ENCODE measurements at places on chromosomes 6 and 20.

- H3K36me3 ChIP-seq: peaks cover 11% of the 10 kb centered on the region
- no peaks in the 10 kb centered on the region for H3K27me3 ChIP-seq
- H3K27ac ChIP-seq: no peak overlapping the region
- DNase-seq: peak; percentile 33
Observed at GRCh38 chr6:154161689-154162088, 122.6 kb downstream of the OPRM1 start.

DNA sequence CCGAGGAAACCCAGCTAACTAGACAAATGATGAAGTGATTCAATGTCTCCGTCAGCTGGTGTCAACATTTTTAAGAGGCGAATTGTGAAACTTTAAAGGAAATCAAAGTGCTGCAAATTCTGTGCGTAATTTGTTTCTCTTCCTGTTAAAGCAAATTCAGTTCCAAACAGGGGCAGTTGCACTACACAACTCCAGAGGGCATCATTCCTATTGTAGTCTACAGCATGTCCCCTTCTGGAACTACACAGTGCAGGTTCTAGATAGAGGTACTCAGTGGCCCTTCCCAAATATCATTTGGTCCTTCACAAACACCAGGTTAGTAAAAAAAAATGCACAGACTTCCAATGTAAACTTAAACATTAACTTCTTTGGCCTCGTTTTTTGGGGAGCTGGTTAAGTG is 38.3 kb upstream of the SMLR1 start:
- DNase-seq: no peak
- no peaks in the 10 kb centered on the region for H3K4me1 ChIP-seq
- H3K4me3 ChIP-seq: no peak overlapping the region
- H3K36me3 ChIP-seq: no peaks in the 10 kb centered on the region

- H3K4me3 ChIP-seq: no peak overlapping the region
- no peak for DNase-seq
- H3K4me1 ChIP-seq: peaks cover 27% of the 10 kb centered on the region
- no peaks in the 10 kb centered on the region for H3K27me3 ChIP-seq
- no peak overlapping the region for H3K27ac ChIP-seq
- H3K36me3 ChIP-seq: peaks cover 5% of the 10 kb centered on the region
Observed at GRCh38 chr6:4928426-4928825, 75.4 kb downstream of the RPP40 start.

DNA sequence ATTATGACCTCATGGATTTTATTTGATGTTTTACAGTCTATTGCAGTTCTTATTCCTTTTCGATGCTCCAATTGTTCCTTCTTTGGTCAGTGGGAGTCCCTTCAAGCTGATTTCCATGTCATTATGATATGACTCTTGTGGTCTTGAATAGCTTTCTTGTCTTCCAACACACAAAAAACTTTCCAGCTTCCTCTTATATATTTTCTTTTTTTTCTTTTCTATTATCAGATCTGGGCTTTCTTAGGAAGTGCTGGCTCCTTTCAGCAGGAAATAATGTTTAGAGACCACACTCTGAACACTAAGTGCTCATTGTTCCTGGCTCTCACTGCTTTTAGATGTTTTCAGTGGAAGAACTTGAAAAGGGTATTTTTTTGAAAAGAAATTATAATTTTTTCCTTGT is 3.1 kb upstream of the SLC17A1 start:
- H3K36me3 ChIP-seq: no peaks in the 10 kb centered on the region
- no peak overlapping the region for H3K27ac ChIP-seq
- no peak overlapping the region for H3K4me3 ChIP-seq
- H3K4me1 ChIP-seq: peaks cover under 1% of the 10 kb centered on the region
- H3K27me3 ChIP-seq: peaks cover 19% of the 10 kb centered on the region
- no peak for DNase-seq

DNA sequence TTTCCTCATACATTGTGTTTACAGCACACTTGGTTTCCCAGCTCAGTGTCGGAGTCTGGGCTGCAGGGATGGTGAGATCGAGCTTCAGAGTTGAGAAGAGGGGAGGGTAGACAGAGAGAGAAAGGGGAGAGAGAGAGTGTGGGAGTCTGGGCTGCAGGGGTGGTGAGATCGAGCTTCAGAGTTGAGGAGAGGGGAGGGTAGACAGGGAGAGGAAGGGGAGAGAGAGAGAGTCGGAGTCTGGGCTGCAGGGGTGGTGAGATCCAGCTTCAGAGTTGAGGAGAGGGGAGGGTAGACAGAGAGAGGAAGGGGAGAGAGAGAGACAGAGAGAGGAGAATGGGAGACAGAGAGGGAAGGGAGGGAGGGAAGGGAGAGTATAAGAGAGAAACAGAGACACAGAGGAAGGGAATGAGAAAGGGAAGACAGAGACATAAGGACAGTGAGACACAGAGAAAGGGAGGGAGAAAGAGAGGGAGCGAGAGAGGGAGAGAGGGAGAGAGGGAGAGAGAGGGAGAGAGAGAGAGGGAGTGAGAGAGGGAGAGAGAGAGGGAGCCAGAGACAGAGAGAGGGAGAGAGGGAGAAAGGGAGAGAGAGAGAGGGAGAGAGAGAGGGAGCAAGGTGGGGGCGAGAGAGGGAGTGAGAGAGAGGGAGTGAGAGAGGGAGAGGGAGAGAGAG is 222.7 kb upstream of the GMDS start:
- no peak overlapping the region for H3K27ac ChIP-seq
- no peak overlapping the region for H3K4me3 ChIP-seq
- no peaks in the 10 kb centered on the region for H3K4me1 ChIP-seq
- peaks cover 17% of the 10 kb centered on the region for H3K27me3 ChIP-seq

- H3K36me3 ChIP-seq: peaks cover 48% of the 10 kb centered on the region
- DNase-seq: no peak
- no peaks in the 10 kb centered on the region for H3K27me3 ChIP-seq
- no peak overlapping the region for H3K27ac ChIP-seq
Observed at GRCh38 chr6:118495485-118496280, 52.4 kb upstream of the PLN start.

DNA sequence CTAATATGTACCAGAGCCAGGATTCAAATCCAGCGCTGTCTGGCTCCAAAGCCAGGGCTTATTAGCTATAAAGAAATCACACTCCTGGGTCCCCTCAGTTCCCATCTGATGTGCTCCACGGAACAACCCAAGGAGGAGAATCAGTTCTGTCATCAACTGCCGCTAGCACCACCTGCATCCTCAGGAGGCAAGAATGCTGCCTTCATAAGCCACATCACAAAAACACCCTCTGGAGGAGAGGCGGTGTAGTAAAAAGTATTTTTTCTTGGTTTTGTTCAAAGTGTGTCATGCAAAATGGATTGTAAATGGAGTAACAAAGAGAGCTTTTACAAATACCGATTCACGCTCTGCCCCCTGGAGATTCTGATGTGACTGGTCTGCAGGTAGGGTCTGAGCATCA is 57.1 kb downstream of the TNFRSF21 start:
- no peaks in the 10 kb centered on the region for H3K4me1 ChIP-seq
- peaks cover 2% of the 10 kb centered on the region for H3K27me3 ChIP-seq
- no peak overlapping the region for H3K27ac ChIP-seq
- DNase-seq: no peak

GRCh38 chr6:153058291-153058690 is 55.8 kb upstream of the MTRF1L start:
- no peak for DNase-seq
- H3K4me1 ChIP-seq: no peaks in the 10 kb centered on the region
- H3K36me3 ChIP-seq: no peaks in the 10 kb centered on the region
- no peak overlapping the region for H3K4me3 ChIP-seq
- no peak overlapping the region for H3K27ac ChIP-seq

DNA sequence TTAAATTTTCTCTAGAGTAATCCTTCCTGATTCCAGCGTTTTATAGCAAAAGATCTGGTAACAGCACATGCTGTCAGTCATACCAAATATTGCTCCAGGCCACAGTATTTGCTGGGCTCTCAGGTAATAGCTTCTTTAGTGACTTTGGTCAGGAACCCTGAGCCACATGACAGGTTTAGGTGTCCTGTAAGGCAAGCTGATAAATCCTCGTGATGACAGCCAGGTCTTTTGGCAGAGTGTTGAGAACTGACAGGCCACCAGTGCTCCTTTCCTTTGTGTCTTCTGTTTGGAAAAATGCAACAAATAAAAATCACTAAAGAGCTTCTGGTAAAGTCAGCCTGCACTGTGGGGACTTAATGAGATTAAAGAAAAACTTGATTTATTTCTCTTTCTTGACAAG is 34.6 kb downstream of the PRDM13 start:
- H3K27me3 ChIP-seq: peaks cover 30% of the 10 kb centered on the region
- no peak for DNase-seq
- H3K4me3 ChIP-seq: no peak overlapping the region
- no peaks in the 10 kb centered on the region for H3K36me3 ChIP-seq
- no peaks in the 10 kb centered on the region for H3K4me1 ChIP-seq

DNA sequence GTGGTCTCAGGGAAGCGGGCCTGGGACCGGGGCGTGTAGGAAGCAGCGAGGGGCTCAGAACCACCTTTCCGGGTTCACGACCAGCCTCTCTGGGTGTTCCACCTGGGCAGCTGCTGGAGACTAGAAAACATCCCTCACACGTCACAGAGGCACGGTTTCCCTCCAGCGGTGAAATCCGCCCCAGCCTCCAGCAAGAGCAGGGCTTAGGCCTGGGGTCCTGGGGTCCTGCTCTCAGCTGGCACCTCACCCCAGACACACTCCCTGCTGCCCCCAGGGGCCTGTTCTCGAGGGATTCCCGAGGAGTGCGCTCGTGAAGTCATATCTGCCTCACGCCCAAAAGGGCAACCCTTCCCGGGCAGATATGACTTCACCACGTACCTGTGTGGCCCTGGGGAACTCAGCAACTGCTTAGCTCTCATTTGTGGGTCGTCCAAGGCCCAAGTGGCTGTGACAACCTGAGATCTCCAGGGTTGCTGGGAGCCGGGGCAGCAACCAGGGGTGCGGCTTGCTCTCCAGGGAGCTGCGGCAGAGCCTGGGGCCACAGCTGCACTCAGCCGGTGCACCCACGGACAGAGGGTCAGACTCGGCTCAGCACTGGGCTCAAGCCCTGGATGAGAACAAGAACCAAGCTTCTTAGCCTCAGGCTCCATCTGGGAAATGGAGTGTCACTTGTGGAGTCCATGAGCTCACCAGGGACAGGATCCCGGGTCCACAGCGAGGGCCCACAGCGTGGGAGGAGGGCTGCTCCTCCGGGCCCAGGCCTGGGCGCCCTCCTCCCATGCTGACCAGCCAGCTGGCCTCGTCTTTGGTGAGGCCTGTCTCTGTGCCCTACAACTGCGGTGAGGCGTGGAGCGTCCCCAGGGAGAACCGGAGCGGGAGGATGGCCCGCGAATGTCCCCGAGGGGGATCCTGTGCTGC is 661 bp downstream of the FNDC11 start:
- peak; percentile 21 for DNase-seq
- peak overlapping the region; percentile 51 for H3K4me3 ChIP-seq
- H3K27me3 ChIP-seq: peaks cover 3% of the 10 kb centered on the region
- H3K4me1 ChIP-seq: peaks cover 11% of the 10 kb centered on the region

- no peak overlapping the region for H3K27ac ChIP-seq
- no peak for DNase-seq
- no peaks in the 10 kb centered on the region for H3K36me3 ChIP-seq
Observed at GRCh38 chr20:24568842-24569241, 99.4 kb downstream of the SYNDIG1 start.

GRCh38 chr20:36481380-36482043 is 59.8 kb upstream of the MYL9 start:
- H3K27ac ChIP-seq: no peak overlapping the region
- no peak for DNase-seq
- no peaks in the 10 kb centered on the region for H3K27me3 ChIP-seq
- H3K4me1 ChIP-seq: peaks cover 27% of the 10 kb centered on the region
- H3K4me3 ChIP-seq: no peak overlapping the region
- no peaks in the 10 kb centered on the region for H3K36me3 ChIP-seq

- peaks cover 60% of the 10 kb centered on the region for H3K27me3 ChIP-seq
- no peaks in the 10 kb centered on the region for H3K36me3 ChIP-seq
Observed at GRCh38 chr6:17280552-17281090, 540 bp upstream of the RBM24 start.

- DNase-seq: no peak
- peaks cover 2% of the 10 kb centered on the region for H3K27me3 ChIP-seq
- no peak overlapping the region for H3K4me3 ChIP-seq
- H3K27ac ChIP-seq: no peak overlapping the region
Observed at GRCh38 chr6:140670021-140670420, 1295.6 kb upstream of the CITED2 start.

DNA sequence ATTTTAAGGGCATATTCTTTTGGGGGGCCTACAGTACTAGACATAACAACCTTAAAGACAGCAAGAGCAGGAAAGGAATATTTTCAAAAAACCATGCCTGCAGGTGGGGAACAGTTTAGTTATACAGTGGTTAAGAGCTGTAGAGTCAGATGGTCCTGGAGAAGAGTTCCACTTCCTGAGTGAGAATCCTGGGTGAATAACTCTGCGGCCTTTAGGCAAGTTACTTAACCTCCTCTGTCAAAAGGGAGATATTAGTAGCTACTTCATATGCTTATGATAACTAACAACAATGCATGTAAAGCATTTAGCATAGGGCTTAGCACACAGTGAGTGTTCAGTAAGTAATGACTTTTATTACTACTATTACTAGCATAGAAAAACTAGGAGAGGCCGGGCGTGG is 119.2 kb upstream of the TAB2 start:
- H3K36me3 ChIP-seq: peaks cover 31% of the 10 kb centered on the region
- no peak for DNase-seq
- no peaks in the 10 kb centered on the region for H3K27me3 ChIP-seq

DNA sequence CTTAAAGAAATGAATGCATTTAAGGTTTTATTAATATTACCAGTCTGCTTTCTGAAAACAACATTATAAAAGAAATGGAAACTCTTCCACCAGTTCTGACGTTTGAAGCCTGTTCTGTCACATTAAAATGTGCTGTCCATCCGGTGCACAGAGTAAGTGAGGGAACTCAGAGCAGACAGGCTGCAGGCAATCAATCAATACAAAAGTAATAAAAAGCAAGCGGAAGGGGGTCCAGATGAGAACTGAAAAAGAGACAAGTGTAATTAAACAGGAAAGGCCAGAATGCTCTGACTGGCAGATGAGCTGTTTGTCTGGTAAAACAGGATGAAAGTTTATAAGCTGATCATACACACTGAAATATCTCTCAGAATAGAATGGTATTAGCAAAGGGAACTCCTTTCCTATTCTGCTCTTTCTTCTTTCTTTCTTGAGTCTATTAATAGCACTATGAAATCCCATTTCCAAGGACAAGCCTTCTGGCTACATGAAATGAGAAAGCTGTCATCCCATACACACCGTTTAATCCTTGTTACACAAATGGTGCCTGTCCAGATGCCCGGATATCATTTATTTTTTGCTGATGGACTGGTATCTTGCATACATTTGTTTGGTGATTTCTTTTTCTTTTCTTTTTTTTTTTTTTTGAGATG is 94.3 kb downstream of the RAMACL start:
- H3K27me3 ChIP-seq: no peaks in the 10 kb centered on the region
- H3K4me1 ChIP-seq: peaks cover 32% of the 10 kb centered on the region
- no peak overlapping the region for H3K4me3 ChIP-seq
- no peak overlapping the region for H3K27ac ChIP-seq
- H3K36me3 ChIP-seq: peaks cover 7% of the 10 kb centered on the region

Data from activated CD4-positive, alpha-beta memory T cell treated with anti-CD3 and anti-CD28 coated beads for 36 hours (primary cell).